Kasumi-1 (cell line): ENCODE measurements at places on chromosomes 11 and 22.

DNA sequence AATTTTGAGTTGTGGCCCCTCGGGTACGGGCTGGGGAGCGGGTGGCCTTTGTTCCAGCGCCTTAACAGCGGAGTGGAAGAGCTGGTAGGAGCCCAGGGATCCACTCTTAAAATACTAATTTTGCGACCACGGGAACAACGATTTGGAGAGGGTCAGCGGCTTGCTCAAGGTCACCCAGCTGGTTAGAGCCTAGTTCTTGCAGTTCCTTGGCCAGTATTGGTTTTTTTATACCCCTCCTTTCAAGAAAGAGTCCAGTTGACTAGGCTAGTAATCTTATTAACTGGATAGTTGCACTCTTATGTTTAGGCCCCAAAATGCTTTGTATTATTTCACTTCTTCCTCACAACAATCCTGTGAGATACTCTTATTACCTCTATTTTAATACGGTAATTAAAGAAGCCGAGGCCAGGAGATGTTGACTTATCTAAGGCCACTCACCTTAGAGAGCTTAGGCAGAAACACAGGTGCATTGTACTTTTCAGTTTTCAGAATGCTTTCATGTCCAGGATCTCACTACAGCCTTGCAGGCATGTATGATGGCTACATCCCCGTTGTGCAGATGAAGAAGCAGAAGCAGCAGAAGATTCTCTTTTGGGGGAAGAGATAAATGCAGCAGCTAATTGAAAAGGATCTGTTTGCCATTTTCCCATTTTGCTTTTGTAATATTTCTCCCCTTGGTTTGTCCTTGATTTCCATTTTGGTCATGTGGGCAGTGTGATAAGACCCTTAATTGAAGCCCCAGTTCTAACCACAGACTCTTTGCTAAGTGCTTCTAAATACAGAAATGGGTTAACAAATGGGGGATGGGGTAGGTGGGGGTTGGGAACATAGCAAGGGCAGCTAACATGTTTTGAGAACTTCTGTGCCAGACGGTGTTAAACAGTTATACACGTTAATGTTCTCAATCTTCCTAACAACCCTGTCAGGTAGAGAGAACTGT, 1.4 kb downstream of the SREBF2 start:
- no peak for DNase-seq

- peak; percentile 97 for DNase-seq
Observed at GRCh38 chr22:43090130-43090789, 1.1 kb upstream of the TTLL1 start.

DNA sequence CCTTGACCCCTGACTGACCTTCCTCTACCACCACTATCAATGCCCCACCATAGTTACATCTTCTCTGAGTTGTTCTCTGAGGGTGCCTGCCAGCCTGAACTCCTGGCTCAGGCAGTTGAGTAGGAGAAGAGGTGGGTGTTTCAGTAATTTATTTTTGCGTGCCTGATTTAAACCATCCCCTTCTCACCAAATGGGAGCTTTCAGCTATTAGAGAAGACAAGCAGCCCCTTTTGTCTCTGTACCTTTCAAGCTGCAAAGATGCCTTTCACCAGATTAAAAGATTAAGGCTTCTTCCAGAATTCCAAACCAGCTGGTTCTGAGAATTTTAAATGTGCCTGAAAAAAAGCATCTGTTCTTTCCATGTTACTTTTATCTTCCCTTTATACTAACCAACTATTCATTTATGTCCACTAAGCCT, 223.8 kb downstream of the FAM76B start:
- DNase-seq: no peak

DNA sequence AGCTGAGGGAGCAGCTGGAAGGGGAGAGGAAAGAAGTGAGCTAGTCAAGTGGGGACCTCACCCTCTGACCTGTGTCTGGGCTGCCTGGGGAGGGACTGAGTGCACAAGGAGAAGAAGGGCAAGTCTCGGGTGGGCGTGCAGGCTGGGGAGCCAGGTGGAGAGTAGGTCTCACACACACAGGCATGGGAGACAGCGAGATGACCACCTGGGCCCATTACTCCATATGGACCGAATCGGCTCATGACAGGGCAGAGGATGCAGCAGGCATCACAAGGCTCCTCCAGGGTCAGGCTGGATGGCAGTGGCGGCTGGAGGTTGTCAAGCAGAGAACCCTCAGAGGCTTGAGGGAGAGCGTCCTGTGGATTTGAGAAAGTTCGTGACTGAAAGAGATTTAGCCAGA, 63.5 kb downstream of the CEP164 start:
- no peak for DNase-seq

DNA sequence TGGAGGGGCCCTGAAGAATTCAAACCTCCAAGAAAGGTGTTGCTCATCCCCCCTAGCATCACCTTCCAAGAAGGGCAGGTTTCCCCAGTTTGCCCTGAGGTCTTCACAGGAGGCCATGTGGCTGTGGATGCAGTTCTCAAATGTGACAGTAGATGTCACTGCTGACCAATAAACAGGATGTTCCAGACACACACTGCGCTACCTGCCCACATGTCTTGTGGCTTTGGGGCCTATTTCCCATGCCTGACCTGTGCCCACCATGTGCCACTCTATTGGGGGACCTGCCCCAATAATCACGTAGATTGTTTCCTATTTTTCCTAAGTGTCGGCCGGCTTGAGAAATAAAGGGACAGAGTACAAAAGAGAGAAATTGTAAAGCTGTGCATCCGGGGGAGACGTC, 4.5 kb downstream of the GSTT2 start:
- DNase-seq: peak; percentile 3

GRCh38 chr11:29353833-29354232, 663.0 kb downstream of the KCNA4 start:
- DNase-seq: no peak

- DNase-seq: no peak
Observed at GRCh38 chr11:122619757-122620156, 35.8 kb upstream of the UBASH3B start.

DNA sequence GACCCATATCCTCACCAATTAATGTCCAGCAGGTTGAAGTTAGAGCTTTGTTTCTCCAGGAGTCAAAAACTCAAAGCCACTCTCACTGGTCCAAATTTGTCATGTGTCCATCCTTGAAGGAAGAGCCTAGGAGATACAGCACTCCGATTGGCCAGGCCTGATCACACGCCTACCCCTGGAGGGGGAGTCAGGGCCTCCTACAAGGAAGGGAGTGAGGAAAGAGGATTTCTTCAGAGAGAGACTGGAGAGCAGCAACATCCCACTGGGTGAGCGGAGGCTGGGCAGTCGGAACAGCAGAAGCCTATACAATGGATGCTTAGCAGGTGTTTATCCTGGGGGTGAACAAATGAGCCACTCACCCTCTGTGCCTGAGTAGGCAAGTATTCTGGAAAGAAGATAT, 113.9 kb downstream of the TRIM29 start:
- no peak for DNase-seq

DNA sequence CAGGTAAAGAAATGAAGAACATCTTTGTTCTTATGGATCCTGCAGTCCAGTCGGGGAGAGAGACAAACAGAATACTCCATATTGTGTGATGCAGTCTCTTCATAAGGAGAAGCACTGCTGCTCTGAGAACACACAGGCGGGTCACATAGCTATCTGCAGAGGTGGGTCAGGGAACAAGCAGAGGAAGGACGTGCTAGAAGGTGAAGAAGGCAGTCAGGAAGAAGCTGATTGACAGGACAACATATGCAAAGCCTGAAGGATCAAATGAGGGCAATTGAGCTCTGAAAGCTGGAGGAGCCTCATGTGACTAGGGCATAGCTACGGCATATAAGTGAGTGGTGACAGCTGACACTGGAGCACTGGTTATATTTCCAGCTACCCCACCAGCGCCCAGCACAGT, 122.5 kb downstream of the OPCML start:
- no peak for DNase-seq

- no peak for DNase-seq
Observed at GRCh38 chr11:1667906-1668305, 29.1 kb upstream of the KRTAP5-6 start.

DNA sequence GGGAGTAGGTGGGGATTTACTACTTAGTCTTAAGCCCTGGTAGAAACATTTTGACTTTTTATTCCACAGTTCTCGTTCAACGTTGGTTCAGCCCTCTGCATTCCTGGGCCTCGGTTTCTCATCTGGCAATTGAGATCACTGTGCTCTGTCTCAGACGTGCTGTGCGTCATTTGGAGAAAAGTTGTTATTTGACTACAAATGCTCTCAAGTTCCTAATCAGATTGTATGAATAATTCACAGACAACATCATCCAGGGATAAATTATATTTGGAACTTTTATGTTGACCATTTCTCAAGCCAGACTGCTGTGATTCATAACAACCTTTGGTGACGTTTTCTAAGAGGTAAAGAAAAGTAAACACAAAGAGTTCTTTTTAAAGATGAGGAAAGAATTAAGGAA, 69.2 kb downstream of the BLID start:
- no peak for DNase-seq

GRCh38 chr11:88051396-88051795, 123.8 kb downstream of the RAB38 start:
- DNase-seq: no peak

GRCh38 chr22:39558254-39558727, 12.3 kb upstream of the CACNA1I start:
- DNase-seq: no peak

GRCh38 chr11:86919557-86920210, 35.5 kb downstream of the FZD4 start:
- DNase-seq: peak; percentile 71

GRCh38 chr11:5283882-5284281, 14.1 kb upstream of the HBE1 start:
- no peak for DNase-seq

- DNase-seq: no peak
Observed at GRCh38 chr22:20109411-20110358, 6.2 kb upstream of the RANBP1 start.

GRCh38 chr11:111764621-111765020, 1.6 kb downstream of the PPP2R1B start:
- no peak for DNase-seq

DNA sequence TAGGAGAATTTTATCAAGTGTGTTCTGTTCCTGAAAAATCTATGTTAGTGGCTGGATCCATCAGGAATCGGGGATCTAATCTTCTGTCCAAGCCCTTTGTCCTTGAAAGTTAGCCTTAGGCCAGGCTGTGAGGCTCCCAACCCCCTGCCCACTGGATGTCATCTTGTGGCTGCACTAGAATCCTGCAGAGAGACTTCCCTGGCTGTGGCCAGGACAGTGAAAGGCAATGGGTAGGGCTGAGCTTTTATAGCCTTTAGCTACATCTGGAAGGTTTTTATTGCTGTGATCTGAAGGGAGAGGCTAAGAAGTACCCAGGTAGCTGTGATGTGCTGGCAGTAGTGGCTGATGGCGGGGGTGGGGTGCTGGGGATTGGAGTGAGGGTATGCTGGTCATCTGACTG, 2.1 kb downstream of the OAF start:
- no peak for DNase-seq

GRCh38 chr11:73508243-73509176, 89.4 kb downstream of the FAM168A start:
- no peak for DNase-seq

GRCh38 chr11:120231963-120232362, 8.0 kb upstream of the POU2F3 start:
- no peak for DNase-seq

GRCh38 chr11:114832532-114833125, 154.3 kb downstream of the NXPE2 start:
- no peak for DNase-seq

DNA sequence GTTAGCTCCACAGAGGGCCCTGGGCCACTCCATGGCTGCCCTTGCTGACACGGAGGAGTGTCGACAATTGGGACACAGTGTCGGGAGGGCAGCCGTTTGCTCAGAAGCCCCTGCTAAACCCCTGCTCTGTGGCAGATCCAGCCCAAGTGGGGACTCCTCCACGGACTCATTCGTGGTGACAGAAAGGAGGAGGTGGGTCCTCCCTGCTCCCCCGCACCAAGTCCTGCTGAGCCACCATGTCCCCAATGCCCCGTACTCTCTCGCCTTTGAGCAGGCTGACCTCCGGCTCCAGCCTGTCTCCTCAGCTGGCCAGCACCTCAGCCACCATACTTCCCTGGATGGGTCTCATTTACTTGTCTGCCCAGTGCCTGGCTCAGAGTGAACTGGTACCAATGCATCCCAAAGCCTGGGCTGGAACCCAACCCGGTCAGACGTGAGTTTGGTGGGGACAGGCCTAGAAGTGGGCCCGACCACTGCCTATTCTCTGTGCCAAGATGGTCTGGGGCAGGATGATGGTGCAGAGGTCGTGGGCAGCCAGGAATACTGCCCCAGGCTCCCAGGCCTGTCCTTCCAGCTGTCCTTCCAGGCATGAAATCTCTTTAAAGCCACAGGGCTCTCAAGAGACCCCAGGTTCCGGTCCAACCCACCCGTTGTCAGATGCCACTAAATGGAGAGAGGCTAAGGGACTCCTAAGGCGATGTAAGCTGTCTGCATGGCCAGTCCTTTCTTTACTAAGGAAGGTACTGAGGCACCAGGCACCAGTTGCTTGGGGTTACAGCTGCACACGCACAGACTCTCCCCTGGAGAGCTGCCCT, 4.3 kb downstream of the CBX6 start:
- no peak for DNase-seq

GRCh38 chr11:43576803-43577521, 103.6 kb upstream of the HSD17B12 start:
- peak; percentile 34 for DNase-seq

DNA sequence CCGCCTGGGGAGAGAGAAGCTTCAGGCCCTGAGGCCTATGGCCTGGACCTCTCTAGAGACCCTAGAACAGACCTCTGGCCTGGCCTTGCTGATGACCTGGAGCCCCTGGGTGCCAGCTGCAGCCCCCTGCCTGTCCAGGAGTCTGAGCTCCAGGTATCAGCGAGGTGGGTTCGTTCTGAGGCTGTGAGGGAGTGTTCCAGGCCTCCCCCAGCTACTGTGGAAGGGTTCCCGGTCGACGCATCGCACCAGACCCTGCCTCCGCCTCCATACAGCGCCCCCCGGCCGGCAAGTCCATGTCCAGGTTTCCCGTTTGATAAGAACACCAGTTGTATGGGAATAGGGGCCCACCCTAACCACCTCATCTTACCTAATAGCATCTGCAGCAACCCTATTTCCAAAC, 111.1 kb downstream of the KCNQ1 start:
- DNase-seq: no peak

GRCh38 chr11:128716661-128717210, 22.9 kb downstream of the FLI1 start:
- no peak for DNase-seq

- DNase-seq: no peak
Observed at GRCh38 chr11:74480688-74481417, 12.7 kb downstream of the LIPT2 start.

GRCh38 chr11:114295676-114296604, at the start of gene NNMT:
TSS of gene NNMT (plus strand) at chr11:114296399. CDS start at chr11:114296557, 158 bp downstream.
- DNase-seq: no peak

- DNase-seq: peak; percentile 88
Observed at GRCh38 chr11:33891714-33892327, at the start of gene LMO2. TSS of gene LMO2 (minus strand) at chr11:33892076. CDS start at chr11:33869716, 22,360 bp downstream.
